ENCODE measurements at places on chromosomes 1 and 21. TPM values are rescaled to one million over a fixed set of nuclear protein-coding genes. Genes with fewer than 3 reads are reported as not detected.

CD34 gene
- total RNA-seq = 1.1 TPM

CD1B gene
- total RNA-seq = not detected

RALGPS2 gene
- total RNA-seq = 24.6 TPM

TSPEAR gene
- total RNA-seq = not detected

RPS27 gene
- total RNA-seq = 409 TPM
